ENCODE measurements at places on chromosomes 1 and 21.

GRCh38 chr1:83029050-83029449 is 969.9 kb downstream of the TTLL7 start:
- DNase-seq = no peak

- DNase-seq = no peak
Measured at GRCh38 chr1:8666389-8667167, 150.9 kb downstream of the RERE start.

DNA sequence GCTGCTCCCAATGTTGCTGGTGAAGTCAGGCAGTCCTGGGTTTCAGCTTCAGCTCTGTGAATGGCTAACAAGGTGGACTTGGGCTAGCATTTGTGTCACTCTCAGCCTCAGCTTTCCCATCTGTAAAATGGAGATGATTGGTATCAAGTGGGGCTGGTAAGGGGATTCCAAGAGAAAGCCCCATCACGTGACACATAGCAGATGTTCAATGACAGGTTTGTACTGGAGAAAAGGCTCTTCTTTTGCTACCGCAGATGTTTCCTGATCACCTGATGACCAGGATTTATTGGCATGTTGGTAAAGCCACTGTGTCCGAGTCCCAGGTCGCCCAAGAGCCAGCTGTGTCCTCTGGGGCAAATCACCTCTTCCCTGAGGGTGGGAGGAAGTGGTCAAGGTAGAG is 335.0 kb downstream of the MATN1 start:
- DNase-seq = no peak

DNA sequence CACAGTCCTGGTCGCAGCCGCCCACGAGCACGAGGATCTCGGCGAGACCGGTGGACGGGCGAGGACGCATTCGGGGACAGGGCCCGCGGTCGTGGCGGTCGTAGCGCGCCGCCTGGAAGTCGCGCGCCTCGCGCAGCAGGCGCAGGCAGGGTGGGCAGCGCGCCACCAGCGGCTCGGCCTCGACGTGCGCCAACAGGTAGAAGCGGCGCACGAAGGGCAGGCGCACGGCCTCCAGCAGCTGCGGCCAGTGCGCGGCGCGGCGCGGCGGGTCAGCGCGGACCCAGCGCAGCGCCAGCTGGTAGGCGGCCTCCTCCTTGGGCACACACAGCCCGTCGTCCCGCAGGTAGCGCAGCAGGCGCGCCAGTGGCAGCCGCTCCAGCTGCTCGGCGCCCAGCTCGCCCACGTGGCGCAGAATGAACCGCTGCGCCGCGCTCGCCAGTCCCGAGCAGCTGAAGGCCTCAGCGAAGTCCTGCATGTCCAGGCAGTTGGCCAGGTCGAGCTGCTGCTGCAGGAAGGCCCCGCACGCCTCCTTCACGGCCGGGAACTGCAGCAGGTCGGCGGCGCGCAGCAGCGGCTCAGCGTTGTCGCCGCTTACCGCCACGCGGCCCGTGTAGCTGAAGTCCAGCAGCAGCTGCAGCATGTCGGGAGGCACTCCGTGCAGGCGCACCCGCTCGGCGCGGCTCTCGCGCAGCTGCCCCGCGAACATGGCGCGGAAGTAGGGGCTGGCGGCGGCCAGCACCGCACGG is 573 bp downstream of the KLHL21 start:
- DNase-seq = no peak

DNA sequence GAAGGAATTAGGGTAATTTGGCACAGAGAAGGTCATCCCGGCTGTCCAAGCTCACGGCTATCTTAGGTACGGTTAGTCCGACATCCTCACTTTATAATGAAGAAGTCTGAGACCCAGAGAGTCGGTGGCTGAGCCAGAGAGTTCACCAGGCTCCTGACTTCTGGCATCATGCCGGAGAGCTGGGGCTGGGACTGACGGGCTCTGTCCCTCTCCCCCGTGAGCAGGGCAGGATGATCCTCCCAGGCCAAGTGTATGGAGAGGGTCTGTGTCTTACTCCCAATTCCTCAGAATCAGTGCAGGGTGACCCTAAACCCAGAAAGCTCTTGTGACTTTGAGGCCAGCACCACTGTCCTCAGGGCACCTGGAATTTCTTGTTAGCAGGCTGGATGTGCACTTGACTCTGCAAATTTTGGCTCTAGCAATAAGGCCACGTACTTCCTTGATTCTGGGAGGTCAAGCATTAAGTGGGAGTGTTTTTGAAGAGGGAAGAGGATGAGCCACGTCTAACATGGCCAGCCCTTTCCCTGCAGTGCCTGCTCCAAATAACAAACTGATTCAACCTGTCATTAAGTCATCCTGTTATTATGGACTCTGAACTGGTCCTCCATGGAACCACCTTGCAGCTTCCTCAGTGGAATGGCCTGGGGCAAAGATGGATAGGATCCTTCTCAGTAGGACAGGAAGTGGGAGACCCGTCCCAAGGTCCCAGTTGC is 20.8 kb upstream of the BTG2 start:
- no peak for DNase-seq

GRCh38 chr1:209808059-209808581 is 2.2 kb upstream of the IRF6 start:
- DNase-seq = no peak

- DNase-seq = no peak
Measured at GRCh38 chr1:21200767-21201166, 24.1 kb upstream of the EIF4G3 start.

GRCh38 chr1:96424877-96425276 is 296.7 kb upstream of the PTBP2 start:
- no peak for DNase-seq

DNA sequence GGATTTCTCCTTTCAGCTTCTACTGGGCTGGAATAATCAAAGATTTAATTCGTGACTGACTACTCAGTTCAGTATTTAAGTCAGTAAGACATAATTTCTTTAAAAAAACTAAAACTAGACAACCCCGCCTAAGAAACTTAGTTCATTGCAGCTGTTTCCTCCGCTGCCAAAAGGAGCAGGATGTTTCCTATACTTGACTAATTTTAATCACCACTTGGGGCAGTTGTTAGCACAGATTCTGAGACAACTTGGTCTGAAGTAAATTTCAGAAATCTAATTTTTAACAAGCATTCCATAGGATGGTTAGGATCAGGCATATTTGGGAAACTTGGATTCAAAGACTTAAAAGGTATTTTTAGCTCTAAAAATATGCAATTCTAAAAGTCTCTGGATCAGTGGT is 34.0 kb downstream of the EPRS1 start:
- DNase-seq = no peak

DNA sequence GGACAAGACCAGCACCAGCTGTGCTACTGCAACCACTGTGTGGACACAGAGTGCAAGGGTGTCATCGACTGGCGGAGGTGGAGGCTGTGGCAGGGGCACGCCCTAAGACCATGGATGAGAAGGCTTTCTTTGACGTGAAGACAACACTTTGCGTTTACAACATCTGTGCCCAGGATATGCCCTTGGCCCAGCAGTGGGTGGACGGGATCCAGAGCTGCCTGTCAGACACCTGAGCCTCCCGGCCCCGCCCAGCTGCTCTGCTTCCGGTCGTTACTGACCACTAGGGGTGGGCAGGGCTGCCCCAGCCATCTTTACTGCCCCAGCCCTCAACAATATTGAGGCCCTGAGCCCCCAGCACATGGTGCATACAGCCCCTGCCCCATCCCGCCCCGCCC is 21.4 kb upstream of the NPPB start:
- DNase-seq = no peak

GRCh38 chr1:226632169-226632879 is 83.8 kb downstream of the STUM start:
- DNase-seq = no peak

DNA sequence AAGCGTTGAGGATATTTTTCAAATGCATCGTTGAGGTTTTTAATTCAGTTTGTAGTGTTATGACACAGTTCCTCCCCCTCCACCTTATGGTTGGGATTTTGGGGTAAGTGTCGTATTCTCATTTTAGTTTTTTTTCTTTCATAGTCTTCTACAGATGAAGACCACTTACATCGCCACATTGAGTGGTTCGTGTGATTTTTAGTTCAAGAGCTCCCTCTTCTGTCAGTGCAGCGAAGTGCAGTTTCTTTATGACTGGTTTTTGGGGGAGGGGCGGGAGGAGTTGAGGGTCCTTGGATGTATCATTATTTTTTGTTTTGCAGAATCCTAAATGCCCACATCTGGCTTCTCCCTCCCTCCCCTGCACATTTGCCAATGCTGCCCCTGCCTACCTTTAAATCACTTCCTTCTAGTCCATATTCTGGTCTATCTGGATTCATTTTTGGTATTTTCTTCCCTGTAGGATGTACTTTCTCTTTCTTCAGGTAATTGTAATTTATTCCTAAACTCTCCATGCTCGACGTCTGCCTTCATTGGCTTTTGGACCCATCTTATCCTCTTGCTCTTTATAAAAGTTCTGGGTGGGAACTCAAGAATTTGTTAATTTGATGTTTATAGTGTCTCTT is 433.1 kb downstream of the CAMTA1 start:
- DNase-seq = no peak

GRCh38 chr1:34863501-34863900 is 4.0 kb upstream of the SMIM12 start:
- DNase-seq = no peak

DNA sequence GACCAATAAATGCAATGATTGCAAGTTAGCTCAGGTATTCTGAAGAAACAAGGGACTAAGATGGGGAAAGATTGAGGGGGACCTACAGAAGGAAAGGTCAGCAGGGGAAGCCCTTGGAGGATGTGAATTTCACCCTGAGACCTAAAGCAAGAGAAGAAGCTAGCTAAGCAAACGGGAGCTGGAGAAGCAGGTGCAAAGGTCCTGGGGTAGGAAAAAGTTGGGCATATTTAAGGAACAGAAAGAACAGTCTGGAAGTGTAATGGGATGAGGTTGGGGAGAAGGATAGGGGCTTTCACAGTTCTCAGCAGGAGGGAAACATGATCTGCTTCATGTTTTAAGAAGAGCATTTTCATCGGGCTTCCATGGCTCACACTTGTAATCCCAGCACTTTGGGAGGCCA is 89.7 kb upstream of the SLC45A1 start:
- DNase-seq = no peak

GRCh38 chr1:61132645-61133334 is 50.4 kb downstream of the NFIA start:
- no peak for DNase-seq

- no peak for DNase-seq
Measured at GRCh38 chr21:44548381-44548780, 2.9 kb downstream of the KRTAP10-2 start.

- no peak for DNase-seq
Measured at GRCh38 chr1:221069178-221069903, 190.1 kb downstream of the HLX start.

- DNase-seq = no peak
Measured at GRCh38 chr1:235351441-235351840, 15.8 kb upstream of the TBCE start.

- no peak for DNase-seq
Measured at GRCh38 chr1:228340686-228341449, 65.8 kb downstream of the TRIM11 start.

GRCh38 chr1:118987468-118988185 is 516 bp downstream of the TBX15 start:
- no peak for DNase-seq

DNA sequence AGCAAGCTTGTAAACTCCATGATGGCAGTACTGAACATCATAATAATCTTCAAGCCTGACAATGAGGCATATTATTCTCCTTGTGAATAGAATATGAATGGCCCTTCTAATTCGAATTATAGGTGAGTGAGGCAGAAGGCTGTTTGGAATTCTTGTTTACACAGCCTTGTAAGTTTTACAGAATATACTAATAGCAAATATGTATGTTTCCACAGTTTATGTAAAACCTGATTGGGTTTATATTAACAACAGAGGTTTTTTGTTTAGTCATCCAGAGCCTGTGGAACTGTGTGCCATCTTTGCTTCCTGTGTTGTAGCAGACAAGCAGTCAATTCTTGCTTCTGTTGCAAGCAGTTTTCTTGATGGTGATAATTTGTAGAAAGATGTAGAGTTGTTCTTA is 8.0 kb downstream of the OSBPL9 start:
- DNase-seq = no peak
